ENCODE measurements at places on chromosomes 1 and 21. TPM values are rescaled to one million over a fixed set of nuclear protein-coding genes. Genes with fewer than 3 reads are reported as not detected.

ATP5PO gene
- total RNA-seq, result 156 TPM

TINAGL1 gene
- total RNA-seq, result 212 TPM

KANK4 gene
- total RNA-seq, result 34.3 TPM

LAD1 gene
- 20.7 TPM for total RNA-seq

CHRNB2 gene
- total RNA-seq, result 0.31 TPM

CLEC20A gene
- total RNA-seq, result not detected

SLC35A3 gene
- 22.2 TPM for total RNA-seq

Data from mesothelial cell of epicardium (in vitro differentiated cells).